ENCODE measurements at places on chromosomes 5 and 9.

GRCh38 chr9:113533335-113534225 is 70.1 kb downstream of the RGS3 start:
- DNase-seq, result no peak

DNA sequence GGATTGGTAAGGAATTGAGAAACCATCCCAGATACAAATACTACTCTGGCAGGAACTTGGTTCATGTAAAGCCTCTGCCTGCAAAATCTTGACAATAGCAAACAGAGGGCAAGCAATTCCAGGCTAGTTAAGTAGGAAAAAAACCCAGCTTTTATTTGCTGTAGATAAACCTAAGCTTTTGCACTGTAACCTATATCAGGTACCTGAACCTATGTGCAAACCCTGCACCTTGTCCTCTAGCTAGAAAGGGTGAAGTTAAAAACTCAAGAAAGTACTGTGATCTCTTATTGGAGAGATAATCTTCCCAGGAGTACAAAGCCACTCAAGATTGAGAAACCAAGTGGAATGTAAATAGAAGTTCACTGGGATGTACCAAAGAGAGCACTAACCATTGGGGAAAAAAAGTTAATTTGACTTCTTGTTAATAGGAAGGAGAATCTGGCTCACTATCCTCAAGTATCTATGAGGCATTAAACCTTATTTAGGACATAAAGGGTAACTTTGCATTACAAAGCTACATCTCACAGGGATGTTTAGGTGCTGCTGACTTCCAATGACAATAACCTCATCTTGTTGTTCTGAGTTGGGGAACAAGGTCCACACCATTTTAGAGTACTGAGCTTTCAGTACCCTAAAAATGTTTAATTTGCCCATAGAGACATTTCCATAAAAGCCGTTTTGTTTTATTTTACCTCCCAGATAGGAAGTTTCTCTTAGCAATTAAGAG is 73.8 kb upstream of the PCA3 start:
- DNase-seq, result no peak

DNA sequence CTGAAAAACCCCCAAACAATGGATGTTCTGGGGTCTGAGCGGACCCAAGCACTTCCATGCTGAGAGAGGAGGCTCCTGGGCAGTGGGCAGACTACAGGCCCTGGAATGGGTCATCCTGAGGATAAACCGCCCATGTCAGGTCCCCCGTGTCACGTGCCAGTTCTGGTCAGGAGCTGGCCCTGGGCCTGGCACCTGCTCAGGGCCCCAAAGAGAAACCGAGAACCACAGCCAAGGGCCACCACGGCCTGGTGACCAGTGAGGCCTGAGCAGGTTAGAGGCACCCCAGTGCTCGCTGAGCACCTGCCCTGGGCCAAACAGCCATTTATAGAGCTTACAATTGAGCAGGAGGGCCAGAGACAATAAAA is 15.8 kb downstream of the LMAN2 start:
- DNase-seq, result no peak

GRCh38 chr9:108933231-108933717 is 650 bp downstream of the ELP1 start:
- DNase-seq, result no peak

DNA sequence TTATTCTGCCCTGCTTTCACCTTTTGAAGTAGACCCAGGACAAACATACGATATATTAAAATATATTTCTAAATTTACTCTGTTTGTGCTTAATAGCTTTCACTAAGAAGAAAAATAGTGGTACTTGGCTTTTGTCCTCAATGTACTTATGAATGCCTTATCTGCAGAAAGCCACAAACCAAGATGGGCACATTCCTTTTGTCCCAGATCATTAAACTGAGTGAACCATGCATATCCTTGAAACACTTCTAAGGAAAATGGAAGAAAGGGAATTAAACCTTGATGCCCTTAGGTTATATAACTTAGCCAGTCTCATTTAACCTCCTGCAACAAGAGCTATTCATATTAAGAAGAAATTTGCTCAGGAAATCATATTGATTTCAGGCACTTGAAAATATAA is 553.8 kb upstream of the CDH9 start:
- DNase-seq, result no peak

- DNase-seq, result no peak
Observed at GRCh38 chr5:98042961-98043360, 730.5 kb upstream of the RGMB start.

GRCh38 chr5:145543968-145544367 is 291.2 kb downstream of the PRELID2 start:
- no peak for DNase-seq

DNA sequence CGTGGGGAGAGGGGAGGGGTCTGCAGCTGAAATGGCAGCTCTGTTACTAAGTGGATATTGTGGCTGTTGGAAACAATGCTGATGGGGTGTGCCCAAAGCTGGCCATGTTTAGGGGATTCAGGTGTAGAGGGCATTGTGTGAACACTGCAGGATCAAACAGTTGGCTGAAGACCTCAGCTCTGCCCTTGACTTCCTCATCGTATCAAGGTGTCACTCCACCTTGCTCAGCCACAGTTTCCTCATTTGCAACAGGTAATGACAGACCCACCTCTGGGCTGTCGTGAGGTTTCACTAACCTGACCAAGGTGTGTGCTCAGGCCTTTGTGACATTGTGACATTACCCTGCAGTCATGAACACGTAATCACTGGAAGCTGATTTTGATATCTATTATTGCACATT is 111.9 kb downstream of the ICE1 start:
- DNase-seq, result no peak

DNA sequence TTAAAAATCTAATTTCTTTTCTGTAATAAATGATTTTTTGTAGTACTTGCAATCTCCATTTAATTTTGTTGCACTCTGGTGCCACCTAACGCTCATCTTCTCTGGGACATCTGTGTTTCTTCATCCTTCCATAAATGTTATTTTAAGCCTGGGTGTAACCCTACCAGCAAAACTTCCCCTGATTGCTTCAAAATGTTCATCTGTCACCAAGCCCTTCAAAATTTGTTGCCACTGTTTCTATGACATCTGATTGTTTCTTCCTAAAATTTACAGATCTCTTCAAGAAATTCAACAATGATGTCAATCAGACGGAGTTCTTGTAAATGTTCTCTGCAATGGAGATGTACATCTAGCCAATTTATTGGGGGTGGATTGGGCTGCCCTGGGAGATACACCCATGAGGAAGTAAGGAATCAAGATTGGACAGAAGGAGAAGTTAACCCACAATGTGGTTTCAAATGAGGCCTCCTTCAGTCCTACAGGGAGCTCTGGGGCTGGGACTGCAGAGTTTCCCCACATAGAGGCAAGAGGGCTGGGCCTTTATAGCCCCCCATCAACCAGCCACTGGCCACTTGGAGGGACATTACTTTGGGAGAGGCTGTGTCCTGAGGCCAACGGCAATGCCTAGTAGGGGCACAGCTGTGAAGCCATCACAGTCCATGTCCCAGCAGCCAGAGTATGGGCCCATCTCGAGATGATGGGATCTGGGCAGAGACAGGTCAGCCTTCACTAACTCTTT is 23.3 kb downstream of the MCTP1 start:
- DNase-seq, result no peak

DNA sequence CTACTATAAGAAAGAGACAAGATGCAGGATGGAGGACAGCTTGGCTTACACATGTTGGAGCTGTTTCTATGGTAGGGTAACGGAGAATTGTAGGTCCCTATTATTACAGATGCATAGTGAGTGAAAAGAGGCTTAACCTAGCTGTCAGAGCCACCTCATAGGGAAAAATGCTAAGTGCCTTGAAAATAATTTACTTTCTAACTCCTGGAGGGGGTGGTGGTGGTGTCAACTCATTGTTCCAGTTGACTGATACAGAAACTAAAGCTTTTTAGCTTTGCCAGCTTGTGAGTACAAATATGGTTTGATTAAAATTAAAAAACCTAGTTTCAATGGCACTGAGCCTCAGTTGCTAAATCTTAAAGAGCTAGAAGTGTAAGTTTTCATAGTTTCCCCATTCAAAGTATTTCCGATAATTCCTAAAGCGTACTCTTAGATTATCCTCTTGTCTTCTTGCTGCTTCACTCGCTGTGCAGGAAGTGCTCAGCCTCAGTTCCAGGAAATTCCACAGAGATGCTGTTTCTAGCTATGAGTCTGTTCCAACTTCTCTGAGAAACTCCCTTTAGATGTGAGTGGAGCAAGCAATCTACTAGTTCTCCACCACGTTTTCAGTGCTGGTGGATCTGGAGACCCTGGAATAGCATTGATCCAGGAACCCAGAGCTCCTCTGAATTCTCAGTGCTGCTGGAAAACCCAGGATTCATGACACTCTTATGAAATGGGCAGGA is 265.2 kb downstream of the DMAC1 start:
- no peak for DNase-seq

DNA sequence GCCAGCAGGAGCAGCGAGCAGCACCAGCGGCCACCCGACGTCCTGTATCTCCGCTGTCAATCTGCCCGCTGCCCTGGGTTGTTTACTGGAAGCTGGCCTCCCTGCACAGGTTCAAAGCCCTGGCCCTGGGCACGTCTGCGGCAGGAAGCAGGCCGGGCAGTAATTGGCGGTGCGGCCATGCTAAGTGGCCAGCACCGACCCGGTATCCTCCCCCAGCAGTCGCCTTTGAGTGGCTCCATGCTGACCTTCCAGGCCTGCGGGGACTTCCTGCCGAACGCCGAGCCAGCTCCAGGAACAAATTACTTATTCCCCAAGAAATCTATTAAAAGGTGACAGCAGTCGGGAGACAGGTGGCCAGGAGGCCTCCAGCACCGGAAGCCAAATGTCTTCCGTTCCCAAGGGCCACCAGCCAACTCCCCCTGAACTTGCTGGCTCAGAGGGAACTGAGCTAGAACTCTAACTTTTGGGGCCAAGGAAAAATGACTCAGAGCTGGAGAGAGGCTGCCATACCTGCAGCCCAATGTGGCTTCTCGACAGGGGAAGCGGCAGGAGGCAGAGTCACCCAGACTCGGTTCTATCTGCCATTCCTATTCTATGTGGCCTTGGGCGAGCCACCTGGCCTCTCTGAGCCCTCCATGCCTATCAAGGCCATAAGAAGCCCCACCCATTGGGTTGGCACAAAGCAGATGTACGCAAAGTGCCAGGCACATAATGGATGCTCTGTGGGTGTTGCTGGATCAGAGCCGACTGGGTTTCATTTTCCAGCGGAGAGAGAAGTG is 13.7 kb upstream of the PSMB7 start:
- DNase-seq, result no peak

GRCh38 chr5:158899211-158899610 is 200.5 kb downstream of the EBF1 start:
- no peak for DNase-seq

Data from naive thymus-derived CD8-positive, alpha-beta T cell (primary cell).